ENCODE measurements at places on chromosomes 3 and 15. TPM values are rescaled to one million over a fixed set of nuclear protein-coding genes. Genes with fewer than 3 reads are reported as not detected.
A peak's percentile ranks its signal among the peaks of the same experiment; 100 is the strongest.

SPG21 gene
- 54.4 TPM for total RNA-seq

USP50 gene
- total RNA-seq, result 0.43 TPM

SCAANT1 gene
- total RNA-seq, result not detected

EPHA6 gene
- 0.59 TPM for total RNA-seq

CLRN1 gene
- not detected for total RNA-seq

GOLGA8S gene
- 0.85 TPM for total RNA-seq

ZBED2 gene
- total RNA-seq, result not detected

SELENOT gene
- total RNA-seq, result 109 TPM

ZPLD1 gene
- total RNA-seq, result not detected

- peak; percentile 47 for DNase-seq
Measured at GRCh38 chr3:119206611-119207511, 33.5 kb downstream of the UPK1B start.

GRCh38 chr15:51223771-51224229 lies 114.6 kb downstream of the CYP19A1 start:
- peak; percentile 22 for DNase-seq

- DNase-seq, result no peak
Measured at GRCh38 chr3:105473521-105474223, 107.0 kb downstream of the ALCAM start.

- no peak for DNase-seq
Measured at GRCh38 chr3:150238048-150238802, 169.9 kb upstream of the TSC22D2 start.

DNA sequence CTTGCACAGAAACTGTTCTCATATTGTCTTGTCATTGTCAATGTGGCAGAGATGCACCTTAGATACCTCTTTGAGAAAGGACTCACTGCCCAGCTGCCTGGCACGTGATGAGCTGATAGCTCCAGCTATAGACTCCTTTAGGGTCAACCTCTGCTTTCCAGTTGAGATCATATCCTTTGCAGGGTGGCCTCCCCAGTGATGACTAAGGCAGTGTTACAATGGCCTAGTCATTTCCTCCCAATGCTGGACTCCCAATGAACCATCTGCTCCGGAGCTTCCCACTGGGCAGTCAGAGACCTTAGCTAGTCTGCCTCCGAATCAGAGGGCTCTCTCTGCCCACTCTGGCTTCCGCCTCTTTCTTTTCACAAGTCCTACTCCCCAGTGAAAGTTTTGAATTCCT lies 79.5 kb downstream of the CHRD start:
- no peak for DNase-seq

- no peak for DNase-seq
Measured at GRCh38 chr3:185928496-185928895, 9.3 kb downstream of the TRA2B start.

GRCh38 chr3:179739816-179740594 lies 87.2 kb downstream of the USP13 start:
- no peak for DNase-seq

GRCh38 chr15:67400890-67401289 lies 120.0 kb upstream of the C15orf61 start:
- no peak for DNase-seq

DNA sequence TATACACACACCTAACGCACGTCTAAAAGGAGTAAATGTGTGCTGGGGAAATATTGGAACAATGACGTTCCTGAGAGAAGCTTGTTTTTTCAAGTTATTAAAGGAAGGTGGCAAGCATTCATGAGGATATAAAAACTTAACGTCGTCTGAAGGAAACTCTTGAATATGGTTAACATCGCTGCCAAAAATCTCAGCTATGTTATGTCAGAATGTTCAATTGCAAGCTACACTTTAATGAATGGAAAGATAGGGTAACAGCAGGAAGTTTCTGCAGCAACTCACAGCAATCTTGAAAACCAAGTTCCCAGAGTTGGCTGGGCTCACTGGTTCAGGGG lies 54.3 kb upstream of the MEF2A start:
- no peak for DNase-seq

GRCh38 chr15:52466134-52466701 lies 62.5 kb downstream of the MYO5A start:
- DNase-seq, result peak; percentile 72

DNA sequence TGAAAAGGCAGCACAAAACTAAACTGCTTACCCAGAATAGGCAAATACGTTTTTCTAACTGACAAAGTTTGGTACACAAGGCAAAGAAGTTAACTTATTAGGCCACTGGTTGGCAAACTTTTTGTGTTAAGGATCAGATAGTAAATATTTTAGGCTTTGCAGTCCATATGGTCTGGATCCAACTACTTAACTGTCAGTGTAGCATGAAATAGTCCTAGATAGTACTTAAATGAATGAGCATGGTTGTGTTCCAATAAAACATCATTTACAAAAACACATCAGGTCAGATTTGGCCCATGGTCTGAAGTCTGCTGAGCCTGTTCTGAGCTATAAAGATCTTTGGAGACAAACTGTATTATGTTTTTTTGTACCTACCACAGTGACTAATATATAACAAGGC lies 136.9 kb downstream of the PCCB start:
- no peak for DNase-seq

GRCh38 chr15:100400996-100401395 lies 59.2 kb upstream of the ADAMTS17 start:
- no peak for DNase-seq

- no peak for DNase-seq
Measured at GRCh38 chr3:196332168-196332567, 6.0 kb downstream of the TM4SF19 start.

DNA sequence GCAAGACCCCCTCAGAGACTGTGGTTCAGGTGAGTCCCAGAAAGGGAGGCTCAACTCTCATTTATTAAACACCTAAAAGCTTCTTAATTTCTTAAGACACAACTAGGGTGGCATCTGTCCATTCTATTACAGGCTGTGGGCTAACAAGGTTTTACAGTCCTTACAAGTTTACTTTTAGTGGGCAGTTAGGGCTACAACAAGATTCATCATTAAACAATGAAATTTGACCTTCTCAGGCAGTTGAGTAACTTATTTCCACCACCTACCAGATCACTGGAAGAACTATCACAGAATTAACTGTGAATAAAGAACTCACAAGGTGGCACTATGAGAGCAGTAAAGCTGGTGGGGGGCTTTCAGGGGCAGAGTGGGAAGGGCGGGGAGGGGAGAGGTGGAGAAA lies 132.6 kb downstream of the PLD1 start:
- no peak for DNase-seq

DNA sequence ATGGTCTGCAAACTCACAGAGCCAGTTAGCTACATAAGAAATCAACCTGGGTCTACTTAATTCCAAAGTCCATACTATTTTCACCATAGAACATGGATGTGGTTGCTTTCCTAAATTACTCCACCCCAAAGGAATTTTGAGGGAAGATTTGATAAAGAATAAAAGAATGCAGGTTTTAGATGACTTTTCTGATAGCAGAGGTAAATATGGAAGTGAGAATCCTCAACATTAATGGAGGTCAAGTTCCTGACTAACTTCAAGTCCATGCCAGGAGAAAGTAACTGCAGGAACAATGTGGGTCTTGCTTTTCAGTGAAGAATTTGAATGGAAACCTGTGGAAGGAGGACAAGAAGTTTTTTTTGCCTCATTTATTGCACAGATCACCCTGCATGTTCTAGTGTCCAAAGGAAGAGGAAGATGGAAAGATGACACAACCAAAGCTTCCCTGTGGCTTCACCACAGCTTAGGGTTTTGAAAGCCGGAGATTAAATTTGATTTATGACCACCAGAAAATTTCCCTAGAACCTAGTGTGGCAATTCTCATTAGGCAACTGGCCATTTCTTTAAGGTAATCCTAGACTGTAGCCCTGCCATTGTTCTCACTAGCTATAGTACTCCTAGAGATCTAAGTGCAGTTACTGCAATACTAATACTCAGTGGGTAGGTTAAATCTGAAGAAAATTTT lies 429.7 kb downstream of the RAP2B start:
- DNase-seq, result no peak

- DNase-seq, result no peak
Measured at GRCh38 chr15:88036154-88036839, 220.2 kb downstream of the NTRK3 start.

DNA sequence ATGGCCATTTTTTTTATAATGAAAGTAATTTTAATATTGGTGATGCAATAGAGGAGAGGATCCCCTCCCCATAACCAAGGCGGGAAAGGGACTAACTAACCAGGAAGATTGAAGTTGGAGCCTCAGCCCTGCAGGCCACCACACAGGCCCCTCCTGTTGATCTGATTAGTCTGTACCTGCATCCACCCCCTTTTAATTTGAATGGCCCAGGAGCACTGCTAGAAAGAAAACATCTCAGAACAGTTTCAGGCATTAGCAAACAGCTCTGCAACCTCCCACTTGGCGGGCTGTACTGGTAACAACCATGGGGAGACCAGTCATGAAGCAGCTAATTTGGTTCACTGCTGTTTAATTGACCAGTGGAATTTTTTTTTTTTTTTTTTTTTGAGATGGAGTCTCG lies 10.3 kb downstream of the CAV3 start:
- no peak for DNase-seq

- DNase-seq, result no peak
Measured at GRCh38 chr3:171552531-171552930, 92.3 kb upstream of the TNIK start.

- DNase-seq, result no peak
Measured at GRCh38 chr3:195072916-195073564, 197.9 kb downstream of the XXYLT1 start.

DNA sequence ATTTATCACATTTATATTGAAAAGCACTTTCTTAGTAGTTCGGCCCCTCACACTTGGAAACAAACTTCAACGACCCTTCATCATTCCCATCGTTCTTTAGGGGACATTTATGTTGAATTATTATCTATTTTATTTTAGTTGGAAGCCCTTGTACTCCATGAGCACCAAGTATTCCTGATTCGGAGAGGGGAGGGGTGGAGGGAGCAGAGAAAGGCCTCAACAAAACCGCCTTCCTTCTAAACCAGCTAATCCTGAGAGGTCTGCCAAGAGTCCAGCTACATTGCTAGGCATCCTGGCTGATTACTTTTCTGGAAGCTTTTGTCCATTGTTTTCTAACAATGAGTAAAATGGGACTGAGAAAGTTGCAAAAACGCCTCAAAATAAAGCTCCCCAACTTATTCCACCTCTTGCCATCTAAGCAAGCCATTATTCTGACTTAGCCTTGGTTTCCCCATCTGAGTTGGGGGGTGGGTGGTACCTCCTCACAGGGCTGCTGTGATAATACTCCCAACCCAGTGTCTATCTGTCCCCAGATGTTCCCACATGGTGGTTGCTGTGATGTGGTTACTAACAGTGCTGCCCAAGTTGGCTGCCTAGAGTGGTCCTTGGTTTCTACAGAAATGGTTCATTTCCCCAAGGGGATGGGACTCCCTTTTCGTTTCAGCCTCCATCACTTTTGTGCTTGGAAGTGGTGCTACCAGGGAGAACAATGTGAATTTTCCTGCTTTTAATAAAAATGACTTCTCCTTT lies 1.2 kb upstream of the TMEM158 start:
- no peak for DNase-seq

DNA sequence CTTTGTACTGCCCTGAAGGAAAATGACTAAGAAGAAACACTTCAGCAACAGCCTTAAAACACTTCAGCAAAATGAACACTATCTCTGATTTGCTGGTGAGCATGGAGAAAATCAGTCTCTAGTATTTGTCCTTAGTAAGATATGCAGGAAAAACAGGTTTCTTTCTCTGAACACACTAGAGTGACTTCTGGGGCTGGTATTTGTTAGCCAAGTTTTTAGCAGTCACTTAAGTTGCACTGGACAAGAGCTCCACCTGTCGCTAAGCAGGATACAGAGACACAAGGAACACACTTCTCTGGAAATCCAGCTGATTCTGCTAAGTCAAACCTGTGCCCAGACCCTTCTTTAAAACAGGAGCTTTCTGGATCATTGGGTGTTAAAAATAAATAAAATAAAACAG lies 65.3 kb downstream of the CHAC1 start:
- DNase-seq, result no peak

Data from right cardiac atrium (tissue), 5 donors.